Naive thymus-derived CD8-positive, alpha-beta T cell (primary cell): ENCODE measurements at places on chromosomes 2 and 18.

- no peak for DNase-seq
These were observed 328.1 kb downstream of the NR4A2 start for GRCh38 chr2:156004459-156004858.

GRCh38 chr2:138711812-138712211 is 68.4 kb downstream of the NXPH2 start:
- no peak for DNase-seq

DNA sequence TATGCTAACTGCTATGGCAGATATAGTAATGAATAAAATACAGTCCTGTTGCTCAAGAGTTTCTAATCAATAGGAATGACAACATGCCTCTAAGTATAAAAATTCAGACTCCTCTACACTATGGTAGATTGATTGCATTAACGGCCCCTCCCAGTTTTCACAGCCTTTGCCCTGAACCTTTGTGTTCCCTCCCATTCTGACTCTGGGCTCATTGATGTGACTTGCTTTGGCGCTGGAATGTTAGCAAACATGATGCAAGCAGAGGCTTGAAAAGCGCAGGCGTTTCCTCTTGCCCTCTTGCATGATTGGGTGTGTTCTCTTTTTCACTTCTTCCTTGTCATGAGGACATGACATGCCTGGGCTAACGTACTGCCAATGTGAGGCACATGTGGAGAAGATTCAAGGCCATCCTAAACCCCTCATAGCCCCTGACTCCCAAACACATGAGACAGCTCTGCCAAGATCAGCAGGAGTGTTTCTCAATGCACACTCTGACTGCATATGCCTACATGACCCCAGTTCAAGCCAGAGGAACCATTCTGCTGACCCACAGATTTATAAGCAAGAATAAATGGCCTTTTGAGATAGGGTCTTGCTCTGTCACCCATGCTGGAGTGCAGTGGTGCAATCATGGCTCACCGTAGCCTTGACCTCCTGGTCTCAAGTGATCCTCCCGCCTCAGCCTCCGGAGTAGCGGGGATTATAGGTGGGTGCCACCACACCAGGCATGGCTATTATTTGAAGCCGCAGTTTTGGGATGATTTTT is 49.7 kb upstream of the CD28 start:
- no peak for DNase-seq

DNA sequence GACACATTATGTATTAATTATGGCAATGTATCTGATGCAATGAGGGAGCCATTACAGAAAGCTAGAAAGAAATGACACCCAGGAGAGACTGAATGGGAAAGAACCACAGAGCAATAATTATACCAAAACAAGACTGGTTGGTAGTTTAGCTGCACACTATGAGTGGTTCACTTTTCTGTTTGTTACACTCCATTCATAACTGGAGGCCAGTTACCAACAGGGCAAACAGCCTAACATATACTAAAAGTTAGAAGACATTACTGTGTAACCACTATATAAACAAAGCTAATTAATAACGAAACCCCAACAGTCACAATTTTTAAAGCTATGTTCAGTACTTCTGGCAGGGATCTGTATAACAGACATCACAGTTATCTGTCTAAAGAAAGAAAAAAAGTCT is 49.4 kb downstream of the NBAS start:
- no peak for DNase-seq

GRCh38 chr2:228646061-228646460 is 464.6 kb upstream of the SPHKAP start:
- no peak for DNase-seq

GRCh38 chr2:188572592-188572991 is 280.9 kb downstream of the GULP1 start:
- no peak for DNase-seq

DNA sequence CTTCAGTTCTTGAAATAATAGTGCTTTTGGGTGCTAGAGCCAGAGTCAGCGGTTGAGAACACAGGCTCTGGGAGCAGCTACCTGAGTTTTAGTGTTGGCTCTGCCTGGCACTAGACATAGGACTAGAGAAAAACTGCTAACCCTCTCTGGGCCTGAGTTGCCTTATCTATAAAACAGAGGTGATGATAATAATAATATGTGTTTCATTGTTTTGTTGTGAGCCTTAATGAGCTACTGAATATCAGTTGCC is 391.7 kb downstream of the PTPRM start:
- DNase-seq: no peak

- no peak for DNase-seq
These were observed 289.8 kb downstream of the ALPK2 start for GRCh38 chr18:58338961-58339592.

GRCh38 chr2:14569294-14569693 is 63.2 kb upstream of the LRATD1 start:
- DNase-seq: no peak

DNA sequence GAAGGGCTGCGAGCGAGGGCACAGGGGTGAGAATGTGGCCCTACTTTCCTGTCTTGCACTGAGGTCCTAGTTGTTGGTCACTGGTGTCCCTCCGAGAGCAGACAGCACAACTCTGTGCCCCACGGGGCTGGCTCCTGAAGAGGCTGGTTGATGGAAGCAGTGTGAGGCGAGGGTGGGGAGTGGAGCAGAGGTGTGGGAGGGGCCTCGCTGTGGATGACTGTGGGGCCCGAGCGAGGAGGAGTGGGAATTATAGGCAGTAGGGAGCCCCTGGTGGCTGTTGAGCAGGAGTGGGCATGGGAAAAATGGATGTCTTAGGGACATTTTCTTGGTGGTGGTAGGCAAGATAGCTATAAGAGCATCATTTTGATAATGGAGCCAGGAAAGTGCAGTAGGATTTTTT is 660.5 kb upstream of the HS6ST1 start:
- DNase-seq: no peak

DNA sequence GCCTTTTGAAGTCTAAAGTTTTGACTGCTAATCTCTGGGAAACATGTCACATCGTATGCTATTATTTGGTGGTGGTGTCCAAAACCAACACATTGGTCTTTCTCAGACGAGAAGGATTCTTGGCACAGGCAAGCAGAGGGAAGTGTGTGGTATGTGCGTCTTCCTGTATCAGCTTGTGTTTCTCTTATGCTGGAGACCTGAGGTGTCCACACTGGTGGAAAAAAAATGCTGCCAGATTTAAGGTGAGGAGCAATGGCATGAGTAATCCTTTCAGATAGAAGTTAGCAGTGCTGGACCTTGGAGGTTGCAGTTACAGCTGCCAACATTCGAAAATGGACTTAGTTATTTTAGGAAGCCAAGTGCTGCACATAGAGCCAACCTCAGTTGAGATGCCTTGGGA is 11.7 kb upstream of the FHL2 start:
- no peak for DNase-seq

DNA sequence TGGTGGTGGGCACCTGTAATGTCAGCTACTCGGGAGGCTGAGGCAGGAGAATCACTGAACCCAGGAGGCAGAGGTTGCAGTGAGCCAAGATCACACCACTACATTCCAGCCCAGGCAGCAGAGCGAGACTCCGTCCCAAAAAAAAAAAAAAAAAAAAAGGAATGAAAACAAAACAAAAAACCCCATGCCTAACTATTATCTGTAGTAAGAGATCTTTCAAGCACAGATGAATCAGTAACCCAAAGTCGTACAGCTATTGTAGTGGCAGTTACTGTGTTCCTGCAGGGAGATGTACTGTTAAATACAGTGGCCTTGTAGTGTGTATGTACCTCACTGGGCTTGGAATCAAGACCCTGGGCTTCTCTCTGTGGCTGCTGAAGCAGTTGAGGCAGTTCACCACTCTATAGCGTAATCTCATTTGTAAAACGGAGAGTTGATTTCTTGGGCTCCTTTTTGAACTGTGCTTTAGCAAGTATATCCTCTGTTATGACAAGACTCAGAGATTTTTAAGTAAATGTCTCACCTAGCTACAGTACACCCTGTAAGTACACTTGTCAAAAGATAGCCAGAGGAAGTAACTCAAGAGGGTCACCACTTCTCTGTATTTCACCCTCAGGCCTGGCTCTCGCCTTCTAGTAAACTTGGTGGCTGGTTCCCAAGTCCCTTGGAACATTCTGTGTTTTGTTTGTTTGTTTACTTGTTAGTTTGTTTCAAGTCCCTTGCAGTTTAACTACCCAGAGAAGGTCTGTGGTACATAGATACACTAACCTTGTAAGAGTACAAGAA is 109.6 kb upstream of the FOSL2 start:
- DNase-seq: no peak

DNA sequence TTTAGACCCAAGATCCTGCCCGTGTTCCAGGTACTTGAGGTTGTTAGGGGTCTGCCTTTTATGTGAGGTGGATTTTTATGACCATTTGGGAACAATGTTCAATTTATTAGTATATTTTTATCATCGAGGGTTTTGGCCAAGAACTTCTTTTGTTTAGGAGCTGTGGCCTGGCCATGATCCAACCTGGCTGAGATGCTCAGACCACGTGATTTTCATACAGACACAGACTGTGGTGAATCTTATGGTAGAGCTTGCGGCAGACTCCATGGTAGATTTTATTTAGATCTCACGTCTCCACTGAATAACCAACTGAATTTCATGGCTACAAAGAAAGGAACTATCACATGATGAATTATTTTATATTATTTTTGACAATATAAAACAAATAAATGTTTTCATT is 405.5 kb upstream of the VWC2L start:
- no peak for DNase-seq

DNA sequence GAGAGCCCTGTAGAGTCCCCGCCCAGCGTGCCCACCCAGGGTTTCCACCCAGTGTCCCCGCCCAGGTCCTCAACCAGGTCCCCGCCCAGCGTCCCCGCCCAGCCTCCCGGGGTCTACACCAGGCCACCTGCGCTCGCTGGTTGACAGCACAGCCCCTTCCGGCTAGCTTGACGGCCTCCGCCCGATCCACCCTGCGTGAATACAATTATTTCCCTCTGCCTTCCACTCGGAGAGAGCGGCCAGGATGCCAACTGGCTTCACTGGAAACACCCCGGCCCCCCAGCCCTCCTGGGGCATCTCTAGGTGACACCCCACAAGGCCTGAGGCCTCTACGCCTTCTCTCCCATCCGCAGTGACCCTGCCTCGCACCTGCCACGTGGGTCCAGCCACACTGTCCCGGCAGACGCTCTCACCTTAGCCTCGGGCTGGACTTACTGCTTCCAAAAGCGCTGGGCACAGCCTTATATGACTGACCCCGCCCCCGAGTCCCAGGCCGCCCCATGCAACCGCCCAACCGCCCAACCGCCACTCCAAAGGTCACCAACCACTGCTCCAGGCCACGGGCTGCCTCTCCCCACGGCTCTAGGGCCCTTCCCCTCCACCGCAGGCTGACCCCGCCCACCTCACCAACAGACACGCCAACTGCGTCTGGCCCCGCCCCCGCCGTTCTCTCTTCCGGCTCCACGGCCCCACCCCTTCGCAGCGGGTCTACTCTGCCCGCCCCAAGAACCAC is 188.1 kb downstream of the LAMA1 start:
- no peak for DNase-seq

DNA sequence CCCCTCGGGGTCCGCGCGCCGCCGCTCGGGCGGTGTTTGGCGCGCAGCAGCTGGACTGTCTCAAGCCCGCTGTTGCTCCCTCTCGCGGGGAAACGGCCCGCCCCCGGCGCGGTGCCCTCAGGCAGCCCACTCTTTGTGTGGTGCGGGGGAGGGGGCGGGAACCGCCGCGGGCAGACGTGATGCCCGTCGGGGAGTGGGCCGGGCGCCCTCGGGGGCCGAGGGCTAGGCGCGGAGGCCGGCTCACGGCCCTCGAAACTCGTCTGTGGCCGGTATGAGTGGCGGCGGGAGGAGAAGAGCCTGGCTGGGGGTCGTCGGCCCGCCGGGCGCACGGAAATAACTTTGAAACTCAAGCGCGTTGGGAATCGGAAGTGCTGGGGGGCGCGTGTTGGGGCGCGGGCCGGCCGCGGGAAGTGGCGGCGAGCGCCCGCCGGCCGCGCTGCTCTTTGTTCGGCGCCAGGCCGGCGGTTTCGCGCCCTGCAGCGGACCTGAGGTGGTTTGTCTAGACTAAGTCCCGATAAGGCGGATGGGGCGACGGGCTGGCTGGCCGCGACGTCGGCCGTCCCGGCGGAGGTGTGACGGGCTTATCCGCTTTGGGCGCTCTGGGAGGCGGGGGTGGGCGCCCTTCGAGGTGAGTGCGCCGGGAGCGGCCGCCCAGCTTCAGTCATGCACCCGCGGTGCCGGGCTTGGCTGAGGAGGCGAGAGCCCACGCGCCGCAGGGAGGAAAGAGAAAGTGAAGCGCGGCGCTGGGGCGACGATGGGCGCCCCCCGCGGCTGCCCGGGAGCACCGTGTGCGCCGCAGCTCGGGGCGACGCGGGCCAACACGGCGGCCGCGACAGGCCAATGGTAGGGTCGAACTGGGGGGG is 679 bp downstream of the PTMA start:
- peak; percentile 55 for DNase-seq

GRCh38 chr2:130353291-130354138 is 2.3 kb upstream of the PTPN18 start:
- DNase-seq: no peak

- DNase-seq: no peak
These were observed 50.5 kb upstream of the FHOD3 start for GRCh38 chr18:36247036-36247435.

DNA sequence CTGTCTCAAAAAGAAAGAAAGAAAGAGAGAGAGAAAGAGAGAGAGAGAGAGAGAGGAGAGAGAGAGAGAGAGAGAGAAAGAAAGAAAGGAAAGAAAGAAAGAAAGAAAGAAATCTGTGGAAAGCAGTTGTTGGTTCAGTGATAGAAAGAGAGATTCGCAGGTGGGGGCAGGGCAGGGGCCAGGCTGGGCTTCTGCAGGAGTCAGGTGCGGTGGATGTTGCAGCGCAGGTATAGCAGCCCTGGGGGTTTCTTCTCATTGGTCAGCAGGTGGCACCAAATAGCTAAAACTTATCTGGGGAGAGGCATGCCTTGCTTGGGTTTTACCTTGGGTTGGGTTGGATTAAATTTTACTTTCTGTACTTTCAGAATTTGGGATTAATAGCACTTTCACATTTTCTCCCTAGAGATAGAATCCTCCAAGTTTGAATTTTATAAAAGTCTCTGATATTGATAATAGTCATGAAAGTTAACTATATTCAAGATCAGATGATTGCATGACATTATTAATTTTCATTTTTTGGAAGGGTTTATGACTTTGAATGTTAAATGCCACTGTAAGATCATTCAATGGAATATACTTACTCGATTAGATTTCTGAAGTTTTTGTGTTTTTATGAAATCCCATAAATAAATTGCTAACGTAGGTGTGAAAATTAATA is 66.6 kb downstream of the SPTBN1 start:
- DNase-seq: peak; percentile 74

DNA sequence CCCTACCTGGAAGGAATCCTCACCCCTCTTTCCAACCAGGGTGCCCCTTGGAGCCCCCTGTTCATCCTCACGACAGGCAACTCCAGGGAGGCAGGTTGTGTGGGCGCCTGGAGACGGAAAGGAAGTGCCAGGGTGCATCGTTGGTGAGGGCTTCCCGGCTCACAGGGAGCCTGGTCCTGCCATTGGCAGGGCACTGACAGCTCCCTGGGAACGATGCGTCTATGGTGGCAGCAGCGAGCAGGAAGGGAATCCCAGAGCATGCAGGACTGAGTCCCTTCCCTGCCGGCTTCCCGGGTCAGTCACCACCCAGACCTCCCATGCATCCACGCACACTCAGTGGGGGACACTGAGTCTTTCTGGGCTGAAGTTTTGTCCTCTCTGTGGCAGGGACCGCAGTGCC is 117.6 kb downstream of the INHBB start:
- no peak for DNase-seq
